Stimulated activated CD4-positive, alpha-beta T cell treated with anti-CD3 and anti-CD28 coated beads, Interleukin-15, amount 100 ng/mL, for 1 hour (primary cell): ENCODE measurements at places on chromosomes 12 and 14.

GRCh38 chr14:55340482-55340881, 69.3 kb downstream of the FBXO34 start:
- no peak for DNase-seq

GRCh38 chr14:86779416-86779815, 1213.6 kb downstream of the GALC start:
- DNase-seq, result no peak

DNA sequence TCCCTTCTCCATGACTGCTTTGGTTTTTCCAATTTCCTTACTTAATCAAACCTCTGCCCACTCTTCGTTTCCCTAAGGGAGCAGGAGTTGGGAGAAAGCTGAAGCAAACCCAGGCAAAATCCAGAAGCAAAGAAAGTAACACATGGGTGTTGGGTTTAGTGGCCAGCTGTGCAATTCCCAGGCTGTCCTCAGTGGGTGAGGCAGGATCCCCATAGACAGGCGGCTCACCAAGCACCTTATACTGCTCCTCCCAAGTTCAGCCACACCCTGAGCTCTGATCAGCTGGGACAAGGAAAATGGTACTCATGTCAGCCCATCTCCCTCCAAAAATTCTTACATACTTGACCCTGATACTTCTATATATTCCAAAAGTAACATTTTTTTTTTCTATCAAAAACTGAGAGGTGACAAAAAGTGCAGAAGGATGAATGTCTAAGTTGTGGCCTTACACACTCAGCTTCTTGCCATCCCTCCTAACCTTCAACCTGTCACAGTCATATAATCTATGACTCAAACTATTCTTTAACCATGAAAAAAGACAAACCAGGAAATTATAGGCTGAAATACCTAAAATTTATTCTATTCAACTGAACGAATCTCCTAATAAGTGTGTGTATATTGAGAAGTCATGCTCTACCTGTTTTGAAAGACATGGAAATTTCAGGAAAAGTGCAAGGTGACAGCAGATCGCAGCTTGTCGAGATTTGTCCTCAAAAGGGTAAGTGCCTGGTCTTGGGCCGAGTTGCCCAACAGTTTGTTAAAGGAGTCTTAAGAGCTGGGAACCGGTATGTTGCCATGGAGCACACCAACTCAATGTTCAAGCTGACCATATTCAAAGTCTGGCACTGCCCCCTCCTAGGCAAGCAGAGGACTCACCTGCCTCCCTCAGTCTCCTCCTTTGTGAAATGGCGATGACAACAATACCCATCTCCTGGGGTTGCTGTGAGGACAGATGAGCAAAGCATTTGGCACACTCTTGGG, 17.6 kb upstream of the ZFP36L1 start:
- DNase-seq, result no peak

DNA sequence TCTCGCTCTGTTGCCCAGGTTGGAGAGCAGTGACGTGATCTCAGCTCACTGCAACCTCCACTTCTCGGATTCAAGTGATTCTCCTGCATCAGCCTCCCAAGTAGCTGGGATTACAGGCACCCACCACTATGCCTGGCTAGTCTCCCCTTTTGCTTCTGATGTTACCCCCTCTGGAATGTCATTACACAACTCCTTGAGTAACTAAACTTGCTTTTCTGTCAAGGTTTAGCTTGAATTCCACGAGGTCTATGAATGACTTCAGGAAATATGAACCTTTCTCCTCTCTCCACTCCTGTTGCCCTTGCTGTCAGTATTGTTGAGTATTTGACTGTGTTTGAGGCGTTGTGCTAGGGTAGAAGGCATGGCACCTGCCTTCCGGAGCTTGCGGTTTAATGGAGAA, 16.8 kb upstream of the RTRAF start:
- DNase-seq, result no peak

DNA sequence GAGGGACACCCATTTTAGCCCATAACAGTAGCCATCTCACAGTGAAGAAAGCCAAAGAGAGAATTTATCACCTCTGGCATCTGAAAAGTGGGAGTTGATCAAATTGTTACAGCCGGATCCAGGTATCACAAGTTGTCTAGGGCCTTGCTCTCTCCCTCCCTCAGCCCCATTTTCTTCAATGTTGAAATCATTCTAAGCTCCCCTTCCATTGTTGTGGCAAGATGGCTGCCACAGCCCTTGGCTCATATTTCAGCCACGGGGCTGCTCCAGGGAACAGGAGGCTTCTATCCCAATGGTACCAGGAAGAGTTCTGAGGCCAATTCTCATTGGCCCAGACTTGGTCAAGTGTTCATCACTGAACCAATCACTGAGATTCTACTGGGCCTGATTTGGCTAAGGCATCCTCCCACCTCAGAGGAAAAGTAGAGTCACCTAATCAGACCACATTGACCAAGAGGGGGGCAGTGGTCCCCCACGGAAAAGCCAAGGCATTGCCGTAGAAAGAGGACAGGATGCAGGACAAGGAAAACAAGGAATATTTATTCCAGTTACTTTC, 106.2 kb downstream of the GPATCH2L start:
- no peak for DNase-seq

DNA sequence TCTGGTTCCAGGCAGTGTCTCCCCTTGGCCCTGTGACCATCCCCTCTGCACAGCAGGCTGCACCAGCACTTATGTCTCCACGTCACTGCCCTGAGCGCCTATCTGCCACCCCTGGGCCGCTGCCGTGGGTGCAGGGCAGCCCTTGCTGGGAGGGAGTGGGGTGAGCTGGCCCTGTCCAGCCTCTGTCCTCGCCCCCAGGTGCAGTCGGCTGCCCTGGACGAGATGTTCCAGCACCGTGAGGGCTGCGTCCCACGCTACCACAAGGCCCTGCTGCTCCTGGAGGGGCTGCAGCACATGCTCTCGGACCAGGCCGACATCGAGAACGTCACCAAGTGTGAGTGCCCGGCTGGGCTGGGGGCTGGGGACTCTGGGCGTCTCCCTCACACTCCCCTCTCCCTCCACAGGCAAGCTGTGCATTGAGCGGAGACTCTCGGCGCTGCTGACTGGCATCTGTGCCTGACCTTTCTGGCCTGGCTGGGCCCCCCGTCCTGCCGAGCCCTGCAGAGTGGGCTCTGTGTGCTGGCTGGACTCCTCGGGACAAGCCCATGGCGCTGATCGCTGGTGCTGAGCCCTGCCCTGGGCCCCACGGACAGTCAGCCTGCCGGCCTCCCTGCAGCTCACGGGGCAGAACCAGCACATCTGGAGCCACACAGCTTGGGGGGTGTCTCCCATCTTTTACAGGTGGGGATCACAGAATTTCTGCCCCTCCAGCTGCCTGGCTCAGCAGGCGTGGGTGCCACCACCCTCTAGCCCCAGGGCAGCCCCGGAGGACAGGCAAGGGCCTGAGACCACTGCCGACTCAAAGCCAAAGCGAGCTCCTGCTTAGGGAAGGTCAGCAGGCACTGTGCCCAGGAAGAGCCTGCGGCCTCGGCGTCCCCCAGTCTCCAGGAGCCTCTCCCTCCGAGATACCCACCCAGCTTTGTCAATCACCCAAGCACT, 7.9 kb upstream of the PUS1 start:
- DNase-seq, result no peak

- no peak for DNase-seq
Measured at GRCh38 chr12:119842380-119842779, 34.7 kb downstream of the CIT start.

- DNase-seq, result no peak
Measured at GRCh38 chr12:25552681-25553080, 402 bp downstream of the LMNTD1 start.

GRCh38 chr12:97597031-97597751, 134.6 kb downstream of the RMST start:
- DNase-seq, result no peak

DNA sequence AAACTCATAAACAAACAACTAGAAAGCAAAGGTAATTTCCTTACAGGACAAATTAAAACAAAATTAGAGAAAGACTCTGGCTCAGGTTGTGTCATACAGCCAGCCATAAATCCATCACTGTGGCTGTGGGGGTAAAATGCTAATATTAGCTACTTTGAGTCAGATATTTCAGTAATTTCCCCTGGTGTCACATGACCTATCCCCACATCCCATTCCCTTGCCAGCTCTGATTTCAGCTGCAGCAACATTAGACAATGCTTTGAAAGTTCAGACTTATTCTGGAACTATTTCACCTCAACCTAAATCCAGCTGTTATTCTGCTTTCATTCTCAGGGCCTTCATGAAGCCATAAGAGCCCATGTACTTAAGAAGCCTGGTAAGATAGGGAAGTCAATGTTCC, 55.3 kb downstream of the RPL10L start:
- DNase-seq, result no peak

DNA sequence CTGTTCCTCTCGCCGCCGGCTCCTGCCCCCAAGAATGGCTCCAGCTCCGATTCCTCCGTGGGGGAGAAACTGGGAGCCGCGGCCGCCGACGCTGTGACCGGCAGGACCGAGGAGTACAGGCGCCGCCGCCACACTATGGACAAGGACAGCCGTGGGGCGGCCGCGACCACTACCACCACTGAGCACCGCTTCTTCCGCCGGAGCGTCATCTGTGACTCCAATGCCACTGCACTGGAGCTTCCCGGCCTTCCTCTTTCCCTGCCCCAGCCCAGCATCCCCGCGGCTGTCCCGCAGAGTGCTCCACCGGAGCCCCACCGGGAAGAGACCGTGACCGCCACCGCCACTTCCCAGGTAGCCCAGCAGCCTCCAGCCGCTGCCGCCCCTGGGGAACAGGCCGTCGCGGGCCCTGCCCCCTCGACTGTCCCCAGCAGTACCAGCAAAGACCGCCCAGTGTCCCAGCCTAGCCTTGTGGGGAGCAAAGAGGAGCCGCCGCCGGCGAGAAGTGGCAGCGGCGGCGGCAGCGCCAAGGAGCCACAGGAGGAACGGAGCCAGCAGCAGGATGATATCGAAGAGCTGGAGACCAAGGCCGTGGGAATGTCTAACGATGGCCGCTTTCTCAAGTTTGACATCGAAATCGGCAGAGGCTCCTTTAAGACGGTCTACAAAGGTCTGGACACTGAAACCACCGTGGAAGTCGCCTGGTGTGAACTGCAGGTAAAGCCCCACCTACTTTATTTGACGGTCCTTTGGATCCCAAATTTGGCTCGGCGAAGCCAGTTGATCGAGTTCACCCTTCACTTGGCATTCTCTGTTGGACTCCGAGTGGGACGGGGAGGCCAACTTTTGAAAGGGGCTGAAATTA, 1.5 kb downstream of the WNK1 start:
- peak; percentile 11 for DNase-seq

GRCh38 chr12:4270016-4270830, 3.3 kb upstream of the CCND2 start:
- DNase-seq, result no peak

GRCh38 chr12:28631831-28632230, 441.6 kb downstream of the CCDC91 start:
- DNase-seq, result no peak

- DNase-seq, result no peak
Measured at GRCh38 chr14:103524002-103524935, 1.6 kb upstream of the CKB start.
